Left colon (tissue), 2 donors: ENCODE measurements at places on chromosomes 3 and 15. TPM values are rescaled to one million over a fixed set of nuclear protein-coding genes. Genes with fewer than 3 reads are reported as not detected.

The ATP10A gene
- 1.5 TPM for total RNA-seq

The TIGIT gene
- total RNA-seq, result 0.73 TPM

The TRIM71 gene
- not detected for total RNA-seq

The TIMMDC1 gene
- total RNA-seq, result 91.4 TPM

The MEGF11 gene
- total RNA-seq, result not detected

The C3orf33 gene
- total RNA-seq, result 2.9 TPM

The CAPN3 gene
- 12.9 TPM for total RNA-seq

The CEP70 gene
- 35.8 TPM for total RNA-seq

The IMPG2 gene
- not detected for total RNA-seq

The PLXND1 gene
- 16.5 TPM for total RNA-seq

The SPATA12 gene
- not detected for total RNA-seq

The CYP8B1 gene
- total RNA-seq, result not detected

The STARD9 gene
- total RNA-seq, result 7.2 TPM

The ARNT2 gene
- 4.9 TPM for total RNA-seq

The TASOR gene
- 41.2 TPM for total RNA-seq

The ACKR4 gene
- total RNA-seq, result 2.8 TPM

The CHAC1 gene
- 1.8 TPM for total RNA-seq

The C3orf49 gene
- total RNA-seq, result not detected

The XIRP1 gene
- total RNA-seq, result not detected

The P2RY1 gene
- 15.6 TPM for total RNA-seq

The LSG1 gene
- 42.7 TPM for total RNA-seq

The P2RY13 gene
- 1.5 TPM for total RNA-seq

The IGSF11 gene
- 0.27 TPM for total RNA-seq

The ALG1L2 gene
- total RNA-seq, result 0.78 TPM

The SGO1 gene
- total RNA-seq, result 2.8 TPM
